ENCODE measurements at places on chromosomes 11 and 22. TPM values are rescaled to one million over a fixed set of nuclear protein-coding genes. Genes with fewer than 3 reads are reported as not detected.

OR8J1 gene
- not detected for total RNA-seq

MGAT3 gene
- 38.0 TPM for total RNA-seq

ACR gene
- 0.07 TPM for total RNA-seq

PRR5L gene
- total RNA-seq: 2.6 TPM

CXCR5 gene
- total RNA-seq: not detected

A4GALT gene
- total RNA-seq: 17.7 TPM

OR4A15 gene
- total RNA-seq: not detected

- peak; percentile 97 for DNase-seq
Observed at GRCh38 chr11:67428052-67429001, at the start of gene RPS6KB2. TSS of gene RPS6KB2 (plus strand) at chr11:67428494. CDS start at chr11:67428546, 52 bp downstream.

DNA sequence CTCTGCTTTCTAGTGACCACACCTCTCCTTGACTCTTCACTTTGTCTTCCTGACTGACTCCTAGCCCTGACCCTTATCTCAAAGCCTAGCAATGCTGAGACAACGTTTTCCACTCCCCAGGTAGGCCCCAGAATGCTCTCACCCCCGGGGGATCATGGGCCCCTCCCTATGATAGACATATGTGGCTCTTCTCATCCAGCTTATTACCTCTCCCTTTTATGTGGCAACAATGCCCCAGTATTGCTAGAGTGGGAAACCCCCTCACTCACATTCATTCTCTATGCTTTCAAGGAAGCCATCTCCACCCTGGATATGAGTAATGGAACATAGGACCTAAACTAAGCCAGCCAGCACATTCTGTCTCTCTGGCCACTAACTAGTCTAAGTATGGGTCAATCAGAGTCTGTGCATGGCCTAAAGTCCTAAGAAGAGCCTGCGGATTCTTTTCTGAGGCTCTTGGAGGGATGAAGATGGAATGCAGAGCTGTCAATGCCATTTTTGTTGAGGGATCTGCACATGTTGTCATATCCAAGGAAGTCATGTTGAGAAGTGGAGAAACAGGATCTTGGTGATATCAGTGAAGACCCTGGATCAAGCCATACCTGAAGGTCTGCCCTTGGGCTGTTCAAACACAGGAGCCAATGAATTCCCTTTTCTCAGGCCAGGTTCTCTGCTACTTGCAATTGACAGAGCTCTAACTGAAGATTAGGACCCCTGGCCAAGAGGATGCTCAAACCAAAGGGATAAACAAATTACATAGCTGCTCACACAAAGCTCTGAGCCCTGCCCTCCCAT, 79.8 kb upstream of the GRK3 start:
- no peak for DNase-seq

GRCh38 chr11:4804280-4804679, at the start of gene OR52R1:
TSS of gene OR52R1 (minus strand) at chr11:4804380. CDS start at chr11:4804380, 0 bp downstream.
- DNase-seq: no peak

- no peak for DNase-seq
Observed at GRCh38 chr11:73416786-73417185, 40.6 kb downstream of the RELT start.

GRCh38 chr11:133659538-133660201, 127.4 kb upstream of the OPCML start:
- DNase-seq: no peak

DNA sequence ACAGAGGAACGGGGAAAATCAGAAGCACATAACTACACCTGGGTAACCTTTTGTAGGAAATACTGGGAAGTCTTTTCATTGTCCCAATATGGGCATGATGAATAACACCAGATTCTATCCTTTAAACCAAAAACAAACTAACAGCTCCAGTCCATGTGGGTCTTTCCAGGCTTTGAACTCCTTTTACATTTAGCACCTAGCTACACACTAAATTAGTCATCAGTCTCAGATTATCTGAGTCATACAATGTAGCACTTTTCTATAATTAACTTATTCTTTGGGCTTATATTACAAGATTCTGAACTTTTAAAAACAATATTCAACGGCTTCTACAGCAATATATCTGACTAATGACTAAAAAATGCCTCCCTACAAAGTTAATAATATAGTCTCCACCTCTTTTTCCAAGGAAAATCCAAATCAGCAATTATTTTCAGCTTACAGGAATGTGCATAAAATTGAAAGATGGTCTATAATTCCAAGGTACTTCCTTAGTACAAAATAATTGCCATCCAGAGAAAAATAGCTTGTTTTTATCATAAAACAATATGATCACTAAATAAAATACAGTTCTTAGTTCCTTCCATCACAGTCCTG, 26.3 kb downstream of the STK33 start:
- DNase-seq: no peak

DNA sequence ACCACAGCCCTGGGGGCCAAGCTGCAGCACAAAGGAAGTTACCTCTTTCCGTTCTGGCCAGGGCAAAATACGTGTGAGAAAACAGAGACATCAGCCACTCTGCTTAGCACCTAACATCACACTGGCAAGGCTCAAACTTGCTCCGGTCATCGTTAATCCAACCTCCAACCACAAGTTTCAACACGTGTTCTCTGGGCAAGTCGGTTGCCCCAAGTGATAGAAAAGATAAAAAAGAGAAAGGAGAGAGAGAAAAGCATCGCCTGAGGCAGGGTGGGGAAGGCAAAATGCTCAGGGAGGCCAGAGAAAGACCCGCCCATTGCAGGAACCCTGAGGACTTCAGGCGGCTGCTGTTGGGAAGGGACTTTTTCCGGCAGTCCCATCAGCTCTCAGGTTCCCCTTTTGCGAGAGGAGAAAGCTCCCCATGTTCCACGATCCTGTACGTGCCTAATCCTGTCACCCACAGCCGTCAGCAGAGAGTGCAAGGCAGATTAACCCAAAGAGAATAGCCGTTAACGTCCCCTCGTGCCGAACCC, 18.5 kb upstream of the B4GALNT4 start:
- no peak for DNase-seq

DNA sequence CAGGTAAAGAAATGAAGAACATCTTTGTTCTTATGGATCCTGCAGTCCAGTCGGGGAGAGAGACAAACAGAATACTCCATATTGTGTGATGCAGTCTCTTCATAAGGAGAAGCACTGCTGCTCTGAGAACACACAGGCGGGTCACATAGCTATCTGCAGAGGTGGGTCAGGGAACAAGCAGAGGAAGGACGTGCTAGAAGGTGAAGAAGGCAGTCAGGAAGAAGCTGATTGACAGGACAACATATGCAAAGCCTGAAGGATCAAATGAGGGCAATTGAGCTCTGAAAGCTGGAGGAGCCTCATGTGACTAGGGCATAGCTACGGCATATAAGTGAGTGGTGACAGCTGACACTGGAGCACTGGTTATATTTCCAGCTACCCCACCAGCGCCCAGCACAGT, 122.5 kb downstream of the OPCML start:
- no peak for DNase-seq

- no peak for DNase-seq
Observed at GRCh38 chr22:19514831-19515565, 9.2 kb downstream of the CLDN5 start.

DNA sequence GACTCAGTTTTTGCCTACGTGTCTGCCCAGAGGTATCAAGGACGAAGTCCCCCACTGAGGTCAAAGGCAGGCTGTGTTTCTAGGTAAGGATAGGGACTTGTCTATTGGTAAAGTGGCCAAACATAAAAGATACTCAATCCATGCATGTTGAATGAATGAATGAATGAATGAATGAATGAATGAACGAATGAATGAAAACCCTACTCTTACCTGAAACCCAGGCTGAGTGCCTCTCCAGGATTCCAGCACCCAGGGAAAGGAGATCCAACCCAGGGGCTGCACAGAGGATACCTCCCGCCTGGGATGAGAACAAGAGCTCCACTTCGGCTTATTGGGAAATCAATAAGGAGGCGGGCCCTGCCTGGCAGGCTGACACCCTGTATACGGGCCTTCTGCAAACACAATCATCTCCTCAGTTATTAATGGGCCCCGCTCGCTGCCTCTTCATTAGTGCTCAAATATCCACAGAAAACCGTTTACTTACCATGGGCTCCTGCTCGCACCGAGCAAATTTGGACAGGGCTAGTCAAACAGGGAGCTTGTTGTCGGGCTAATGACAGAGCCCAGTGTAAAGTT, 177.4 kb downstream of the BUD13 start:
- no peak for DNase-seq

DNA sequence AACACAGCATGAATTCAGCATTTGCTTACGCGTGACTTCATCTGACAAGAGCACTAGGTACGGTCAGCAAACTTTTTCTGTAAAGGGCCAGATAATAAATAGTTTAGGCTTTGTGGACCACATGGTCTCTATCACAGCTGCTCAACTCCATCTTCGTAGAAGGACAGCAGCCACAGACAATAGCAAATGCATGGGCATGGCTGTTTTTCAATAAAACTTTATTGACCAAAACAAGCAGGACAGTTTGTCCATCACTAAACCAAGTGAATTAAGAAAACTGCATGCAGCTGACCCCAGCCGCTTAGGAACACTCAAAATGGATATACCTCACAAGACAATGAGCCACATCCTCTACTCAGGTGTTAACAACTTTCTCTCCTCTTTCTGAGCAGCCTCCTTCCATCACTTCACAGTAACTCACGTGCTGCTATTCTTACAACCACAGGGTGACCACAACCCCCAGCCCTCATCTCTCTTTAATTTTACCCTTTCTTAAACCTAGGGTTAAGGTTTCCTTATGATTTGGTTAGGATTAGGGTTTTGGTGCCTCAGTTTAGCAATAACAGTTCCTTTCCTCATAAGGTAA, 22.7 kb upstream of the ARHGAP32 start:
- DNase-seq: no peak

DNA sequence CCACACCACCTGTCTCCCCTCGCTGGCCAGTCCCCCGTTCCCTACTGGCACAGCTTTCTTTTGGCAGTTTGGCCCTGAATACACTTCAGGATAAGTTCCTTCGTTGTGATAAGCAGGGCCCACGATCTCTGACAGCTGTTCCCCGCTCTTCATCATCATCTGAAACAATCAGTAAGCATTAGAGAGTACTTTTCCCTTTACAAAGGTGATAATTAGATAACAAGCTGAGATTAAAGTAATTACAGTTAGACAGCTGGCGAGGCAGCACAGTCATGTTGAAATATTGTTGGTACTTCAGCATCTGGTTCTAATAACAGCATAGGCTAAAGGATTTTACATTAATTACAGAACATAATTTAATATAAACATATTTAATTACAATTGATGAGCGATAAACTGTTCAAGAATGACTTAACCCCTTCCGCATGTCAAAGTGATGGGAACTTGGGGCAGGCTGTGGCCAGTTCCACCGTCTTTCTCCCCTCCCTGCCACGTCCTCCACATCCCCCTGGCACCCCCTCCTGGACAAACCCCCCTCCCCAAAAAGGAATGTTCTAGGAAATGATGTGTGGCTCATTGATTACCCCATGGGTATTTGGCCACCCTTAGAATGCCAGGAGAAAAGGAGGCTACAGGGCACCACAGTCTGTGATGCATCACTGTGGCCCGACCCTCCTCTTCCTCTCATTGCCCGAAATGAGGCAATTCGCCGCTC, 134.9 kb downstream of the RCN1 start:
- no peak for DNase-seq

DNA sequence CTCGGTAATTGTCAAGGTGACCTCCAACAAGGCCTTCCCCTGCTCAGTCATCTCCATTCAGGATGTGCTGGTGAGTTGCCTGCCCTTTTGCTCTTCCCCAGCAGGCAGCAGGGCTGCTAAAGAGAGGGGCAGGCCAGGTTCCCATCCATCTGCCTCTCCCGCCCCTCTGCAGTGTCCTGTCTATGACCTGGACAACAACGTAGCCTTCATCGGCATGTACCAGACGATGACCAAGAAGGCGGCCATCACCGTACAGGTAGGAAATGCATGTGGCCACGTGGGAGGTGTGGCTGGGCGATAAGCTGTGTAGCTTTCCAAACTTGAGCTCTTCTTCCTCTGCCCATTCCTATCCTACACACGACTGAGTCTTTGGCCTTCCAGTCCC, 4.0 kb downstream of the SIDT2 start:
- DNase-seq: no peak

DNA sequence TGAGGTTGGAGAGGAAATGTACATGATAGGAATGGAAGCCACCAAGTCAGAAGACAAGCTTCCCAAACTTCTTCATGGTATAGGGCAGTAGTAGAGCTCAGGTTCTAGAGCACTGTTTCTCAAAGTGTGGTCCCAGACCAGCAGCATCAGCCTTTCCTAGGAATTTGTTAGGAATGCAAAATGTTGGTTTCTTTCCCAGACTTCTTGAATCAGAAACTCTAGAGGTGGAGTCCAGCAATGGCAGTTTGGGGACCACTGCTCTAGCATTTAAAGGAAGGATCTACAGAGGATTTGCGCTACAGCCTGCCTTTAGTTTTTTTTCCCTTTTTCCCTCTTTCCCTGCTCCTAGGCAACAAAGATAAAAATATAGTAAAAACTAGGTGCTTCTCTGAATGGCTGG, 17.0 kb upstream of the MMP12 start:
- no peak for DNase-seq

GRCh38 chr11:2269601-2270321, 627 bp downstream of the ASCL2 start:
- peak; percentile 65 for DNase-seq

- no peak for DNase-seq
Observed at GRCh38 chr11:126884594-126884993, 116.0 kb downstream of the KIRREL3 start.

GRCh38 chr22:31187627-31188026, 24.5 kb upstream of the LIMK2 start:
- DNase-seq: no peak

- DNase-seq: no peak
Observed at GRCh38 chr22:27624705-27625104, 176.9 kb downstream of the MN1 start.

DNA sequence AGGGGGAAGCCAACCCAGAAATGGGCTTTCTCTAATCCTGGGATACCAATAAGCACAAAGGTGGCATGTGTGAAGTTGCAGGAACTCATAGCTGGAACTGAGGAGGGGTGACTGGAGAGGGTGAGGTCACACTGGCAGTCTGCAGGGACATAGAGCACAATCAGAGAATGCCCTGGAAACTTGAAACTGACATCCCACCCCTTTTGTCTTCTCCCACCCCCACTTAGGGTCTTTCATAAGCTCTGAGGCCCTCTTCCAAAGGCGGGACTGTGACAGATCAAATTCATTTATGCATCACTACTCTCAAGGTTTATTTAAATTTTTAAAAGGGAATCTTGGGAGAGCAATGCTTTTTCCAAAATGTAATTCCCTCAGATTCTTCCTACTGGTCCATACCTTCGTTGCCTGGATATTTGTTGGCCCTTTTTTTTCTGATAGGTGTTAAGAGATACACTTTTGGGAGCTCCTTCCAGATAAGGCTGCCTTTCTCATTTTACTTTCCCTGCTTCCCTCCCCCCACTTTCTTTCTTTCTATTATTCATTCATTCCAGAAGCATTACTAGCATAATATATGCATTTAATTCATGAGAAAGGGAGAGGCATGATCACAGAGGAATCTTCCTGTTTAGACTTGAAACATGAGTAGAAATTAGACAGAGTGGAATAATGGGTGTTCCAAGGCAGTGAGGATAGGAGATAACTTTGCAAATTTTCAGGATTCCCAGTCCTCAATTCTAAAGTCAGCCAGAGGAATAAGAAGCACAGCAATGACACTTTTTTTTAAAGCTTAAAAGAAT, 14.8 kb downstream of the OR51E2 start:
- no peak for DNase-seq
